ENCODE measurements at places on chromosomes 3 and 15.

DNA sequence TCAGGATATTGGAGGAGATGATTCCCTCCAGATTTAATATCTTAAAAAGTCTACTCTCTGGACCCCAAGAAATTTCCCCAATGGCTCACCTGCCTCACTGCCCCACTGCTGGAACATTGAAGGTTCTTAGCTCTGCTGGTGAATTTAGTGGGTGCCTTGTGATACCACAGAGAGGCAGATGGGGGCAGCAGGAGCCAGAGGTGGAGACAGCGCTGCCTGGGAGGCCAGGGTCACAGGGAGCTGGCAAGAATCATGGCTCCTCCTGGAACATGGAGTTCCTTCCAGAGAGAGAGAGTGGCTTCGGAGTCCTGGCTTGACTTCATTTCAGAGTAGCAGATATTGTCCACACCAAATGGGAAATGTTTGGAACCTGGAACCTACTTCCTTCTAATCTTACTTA, 263.5 kb upstream of the CFAP20DC start:
- DNase-seq: no peak

DNA sequence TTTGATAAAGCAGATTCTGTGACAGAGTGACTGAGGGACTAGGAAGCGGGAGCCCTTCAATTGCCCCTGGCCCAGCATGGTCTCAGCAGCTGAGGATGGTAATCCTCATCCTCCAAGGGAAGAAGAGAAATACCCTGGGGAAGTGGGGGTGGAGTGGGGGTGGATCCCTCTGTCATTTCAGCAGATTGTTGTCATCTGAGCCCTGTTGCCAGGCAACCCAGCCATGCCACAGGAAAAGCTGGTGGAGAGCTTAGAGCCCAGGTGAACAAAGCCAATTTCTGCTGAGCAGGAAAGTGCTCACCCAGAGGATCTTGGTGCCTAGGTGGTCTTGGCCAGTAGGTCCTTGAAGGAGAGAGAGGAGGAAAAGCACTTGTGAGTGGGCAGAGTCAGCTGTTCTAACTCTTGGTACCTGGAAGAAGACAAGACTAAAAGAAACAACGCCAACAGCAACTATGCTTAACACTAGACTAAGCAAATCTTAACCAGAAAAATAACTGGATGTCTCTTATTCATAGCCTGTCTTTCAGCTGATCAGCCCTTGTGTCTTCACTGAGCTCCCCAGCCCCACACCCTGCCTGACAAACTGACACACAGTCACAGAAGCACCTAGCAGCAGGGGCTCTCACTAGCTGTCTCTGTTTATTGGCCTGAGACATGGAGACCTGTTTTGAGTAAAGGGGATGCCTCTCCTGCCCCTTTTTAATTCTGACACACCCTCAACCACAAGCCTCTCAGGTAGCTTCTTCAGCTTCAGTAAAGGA, 40.1 kb upstream of the DCLK3 start:
- no peak for DNase-seq

- no peak for DNase-seq
Observed at GRCh38 chr15:38724827-38725226, 160.2 kb upstream of the RASGRP1 start.

DNA sequence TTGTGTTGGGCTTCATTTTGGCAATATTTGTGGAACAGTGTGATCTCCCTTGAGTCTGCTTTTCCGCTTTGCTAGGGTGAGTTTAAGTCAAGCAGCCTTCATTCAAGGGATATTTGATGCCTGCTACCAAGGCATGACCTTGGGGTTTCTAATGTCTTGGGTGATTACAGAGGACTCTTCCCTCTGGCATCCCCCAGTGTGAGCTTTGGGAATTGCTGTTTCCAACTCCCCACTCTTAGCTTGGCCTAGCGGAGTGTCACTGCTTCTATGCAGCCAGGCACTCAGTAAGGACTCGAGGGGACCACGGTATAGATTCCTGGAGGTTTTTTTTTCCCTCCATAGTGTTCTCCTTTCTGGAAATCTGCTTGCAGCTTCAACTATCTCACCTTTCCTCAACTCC, 21.1 kb downstream of the GCNT3 start:
- DNase-seq: no peak

DNA sequence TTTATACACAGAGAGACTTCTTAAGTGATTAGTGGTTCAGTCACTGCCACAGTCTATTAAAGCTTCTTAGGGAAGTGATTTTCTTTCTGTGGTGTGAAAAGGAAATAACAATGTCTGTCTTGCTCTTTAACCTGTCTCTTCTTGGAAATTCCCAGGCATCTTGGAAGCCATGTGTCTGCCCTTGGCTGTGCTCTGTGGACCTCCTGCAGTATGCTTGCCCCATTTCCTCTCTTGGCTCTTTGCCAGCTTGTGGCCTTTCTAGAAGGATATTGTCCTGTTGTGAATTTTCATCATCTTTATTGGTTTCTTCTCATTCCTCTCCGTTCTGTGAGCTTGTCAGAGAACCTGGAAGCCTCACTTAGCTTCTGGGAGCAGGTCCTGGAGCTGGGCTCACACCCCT, 338.4 kb upstream of the C2CD4B start:
- DNase-seq: no peak

GRCh38 chr3:173976281-173976680, 578.7 kb downstream of the NLGN1 start:
- no peak for DNase-seq

DNA sequence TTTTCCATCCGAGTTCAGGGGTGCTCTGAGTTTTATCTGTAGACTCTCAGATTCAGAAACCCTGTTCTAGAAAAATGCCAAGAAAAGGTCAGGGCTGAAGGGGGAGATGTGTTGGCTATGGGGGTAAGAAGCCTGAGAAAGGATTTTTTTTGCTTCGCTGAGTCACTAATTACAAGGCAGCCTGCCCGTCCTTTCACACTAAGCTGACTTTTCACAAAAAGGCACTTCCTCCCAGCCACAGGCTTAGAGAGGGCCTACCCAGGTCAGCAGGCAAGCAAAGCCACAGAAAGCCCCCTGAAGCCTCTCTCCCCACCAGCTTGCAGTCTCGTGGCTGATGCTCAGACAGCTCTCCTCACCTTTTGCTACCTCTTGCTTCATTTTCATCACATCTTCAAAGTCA, 192.6 kb upstream of the PRICKLE2 start:
- DNase-seq: no peak

- DNase-seq: no peak
Observed at GRCh38 chr3:66107855-66108254, 69.1 kb upstream of the MAGI1 start.

DNA sequence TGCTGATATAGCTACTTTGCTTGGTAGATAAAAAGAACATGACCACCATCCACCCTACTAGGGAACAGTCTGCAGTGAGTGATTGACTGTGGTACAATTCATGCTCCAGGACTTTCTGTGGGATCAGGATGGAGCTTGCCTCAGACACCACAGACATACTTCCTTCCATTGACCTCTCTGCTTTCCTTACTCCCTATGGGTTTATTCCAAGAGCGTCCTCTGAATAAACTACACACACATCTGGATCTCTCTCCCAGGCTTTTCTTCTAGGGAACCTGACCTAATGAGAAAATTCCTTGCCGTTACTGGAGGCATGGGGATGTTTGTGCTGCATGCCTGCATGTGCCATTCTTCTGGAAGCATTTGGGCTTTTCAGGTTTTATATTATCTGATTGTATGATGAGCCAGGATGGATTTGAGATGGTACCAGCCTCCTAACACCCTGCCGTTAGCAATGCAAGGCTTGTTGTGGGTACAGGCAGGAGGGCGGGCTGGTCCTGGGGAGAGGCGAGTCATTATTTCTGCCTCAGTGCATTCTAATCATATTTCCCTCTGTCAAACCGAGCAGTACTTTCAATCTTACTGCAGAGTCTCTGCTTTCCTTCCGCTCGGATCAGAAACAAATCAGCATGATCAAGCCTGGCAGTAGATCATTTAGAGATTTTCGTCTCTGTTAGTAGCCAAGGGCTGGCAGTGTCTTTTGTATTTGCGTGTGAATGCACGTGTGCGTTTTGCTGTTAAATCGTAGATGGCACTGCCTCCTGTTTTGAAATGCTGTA, 279.2 kb downstream of the PDCD6IP start:
- no peak for DNase-seq

DNA sequence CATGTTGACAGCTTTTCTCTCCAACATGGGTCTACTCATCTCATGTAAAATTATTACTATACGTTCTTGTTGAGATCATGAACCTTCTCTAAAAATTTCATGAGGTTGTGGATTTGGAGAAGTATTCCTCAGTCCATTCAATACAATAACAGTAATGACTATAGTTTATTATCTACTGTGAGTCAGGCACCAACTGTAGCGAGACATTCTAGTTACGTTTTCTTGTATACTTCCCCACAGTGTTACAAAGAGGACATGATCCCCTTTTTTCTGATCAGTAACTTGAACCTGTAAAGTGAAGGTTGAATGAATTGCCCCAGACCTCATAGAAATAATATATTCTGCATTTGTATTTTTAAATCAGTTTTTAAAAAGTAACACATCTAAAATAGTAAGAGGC, 76.4 kb downstream of the AKAP13 start:
- no peak for DNase-seq

- no peak for DNase-seq
Observed at GRCh38 chr3:105456017-105456416, 89.3 kb downstream of the ALCAM start.

DNA sequence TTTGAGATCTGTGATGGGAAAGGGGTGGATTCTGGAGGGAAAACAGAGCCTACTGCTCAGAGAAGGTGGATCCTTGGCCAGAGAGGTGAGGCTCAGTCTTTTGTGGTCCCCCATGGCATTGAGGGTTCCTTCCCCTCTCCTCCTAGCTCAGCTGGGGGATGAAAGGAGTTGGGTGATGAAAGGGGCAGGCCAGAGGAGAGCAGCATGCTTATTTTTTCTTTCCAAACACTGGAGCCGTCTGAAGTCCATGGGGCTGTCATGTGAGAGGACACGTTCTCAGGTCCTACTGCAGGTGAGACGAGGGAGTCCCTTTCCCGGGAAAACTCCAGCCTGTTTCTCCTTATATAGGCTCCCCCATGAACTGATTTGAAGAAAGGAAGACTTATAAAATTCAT, 71.4 kb downstream of the SCN5A start:
- no peak for DNase-seq

GRCh38 chr3:98263944-98264343, at the start of gene OR5H6:
OR5H6 (plus strand) TSS chr3:98264244; CDS start chr3:98264333, 89 bp downstream.
- no peak for DNase-seq

DNA sequence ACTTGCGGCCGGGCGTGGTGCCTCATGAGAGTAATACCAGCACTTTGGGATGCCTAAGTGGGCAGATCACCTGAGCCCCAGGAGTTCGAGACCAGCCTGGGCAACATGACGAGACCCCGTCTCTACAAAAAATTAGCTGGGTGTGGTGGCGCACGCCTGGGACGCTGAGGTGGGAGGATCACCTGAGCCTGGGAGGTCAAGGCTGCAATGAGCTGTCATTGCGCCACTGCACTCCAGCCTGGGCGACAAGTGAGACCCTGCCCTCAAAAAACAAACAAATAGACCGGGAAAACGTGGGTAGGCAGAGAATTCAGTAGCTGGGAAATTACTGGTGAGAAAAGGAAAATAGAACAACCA, 667 bp downstream of the UMPS start:
- DNase-seq: no peak

GRCh38 chr15:95604634-95605036, 725.9 kb upstream of the NR2F2 start:
- DNase-seq: no peak

- no peak for DNase-seq
Observed at GRCh38 chr3:16897254-16897926, 12.6 kb downstream of the PLCL2 start.

- no peak for DNase-seq
Observed at GRCh38 chr15:63481105-63481810, 23.1 kb upstream of the USP3 start.

DNA sequence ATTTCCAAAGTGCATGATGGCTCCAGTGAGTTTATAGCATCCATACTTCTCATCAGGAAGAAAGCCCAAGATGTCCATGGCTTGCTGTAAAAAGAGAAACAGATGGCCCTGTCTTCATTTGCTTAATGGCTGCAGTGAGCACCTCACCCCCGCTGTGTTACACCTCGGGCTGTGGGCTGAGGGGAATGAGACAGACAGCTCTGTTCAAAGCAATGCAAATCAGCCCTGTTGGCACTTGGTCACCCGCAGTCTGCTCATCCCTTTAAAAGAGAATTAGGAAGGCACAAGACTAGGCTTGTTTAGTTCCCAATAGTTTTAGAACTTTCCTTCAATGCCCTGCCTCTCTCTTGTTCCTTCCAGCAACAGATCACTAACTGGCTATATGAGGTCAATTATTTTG, 25.2 kb downstream of the MYH15 start:
- DNase-seq: no peak

- no peak for DNase-seq
Observed at GRCh38 chr3:15450438-15451215, 23.2 kb downstream of the EAF1 start.

DNA sequence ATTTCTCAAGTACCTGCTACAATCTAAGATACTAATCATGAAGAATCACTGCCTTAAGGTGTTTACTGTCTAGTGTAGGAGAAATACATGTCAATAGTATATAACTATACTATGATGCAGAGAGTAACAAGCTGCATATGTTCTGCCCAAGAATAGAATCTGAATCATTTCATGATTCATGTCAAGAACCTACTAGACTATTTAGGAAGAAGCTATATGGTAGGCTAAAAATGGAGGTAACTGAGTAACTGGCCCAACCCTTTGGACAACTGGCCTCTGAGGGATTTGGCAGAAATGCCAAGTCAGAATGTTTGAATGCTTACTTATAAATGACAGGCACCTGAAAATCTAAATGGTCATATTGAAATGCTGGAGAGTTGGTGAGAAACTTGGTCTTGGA, 59.9 kb upstream of the DGKG start:
- no peak for DNase-seq

DNA sequence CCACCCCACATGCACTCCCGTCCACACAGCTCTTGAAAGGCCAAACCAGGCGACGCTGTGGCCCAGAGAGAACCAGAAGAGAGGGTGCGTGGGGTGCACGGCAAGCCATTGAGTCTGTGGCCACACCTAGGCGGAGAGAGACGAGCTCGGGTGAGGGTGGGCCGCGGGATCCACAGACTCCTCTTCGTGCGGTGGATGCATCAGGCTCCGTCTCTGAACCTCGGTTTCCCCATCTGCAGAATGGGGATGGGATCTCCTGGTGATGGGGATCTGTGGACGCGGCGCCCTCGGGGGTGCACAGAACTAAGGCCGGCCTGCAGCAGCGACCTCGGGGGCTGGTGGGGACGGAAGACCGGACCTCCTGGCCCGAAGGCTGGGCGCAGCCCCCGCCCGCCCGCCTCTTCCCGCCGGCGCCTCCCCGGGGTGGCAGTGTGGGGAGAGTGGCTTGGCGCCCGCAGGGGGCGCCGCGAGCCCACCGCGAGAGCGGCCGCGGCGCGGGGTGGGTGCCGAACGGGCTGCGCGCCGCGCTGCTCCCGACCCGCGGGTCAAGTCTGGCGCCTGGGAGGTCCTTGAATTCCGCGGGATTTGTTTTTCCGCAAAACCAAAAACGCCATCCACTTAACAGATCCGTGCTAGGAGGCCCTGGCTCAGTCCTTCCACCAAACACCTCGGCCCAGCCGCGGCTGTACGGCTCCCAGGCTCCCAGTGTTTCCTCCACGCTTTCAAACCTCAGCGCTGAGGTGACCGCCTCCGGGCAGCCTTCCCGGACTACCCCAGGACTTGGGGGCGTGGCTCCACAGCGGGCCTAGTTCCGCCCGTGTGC, 13.2 kb upstream of the ADPGK start:
- no peak for DNase-seq

Measured in stimulated activated CD8-positive, alpha-beta memory T cell treated with anti-CD3 and anti-CD28 coated beads, Interleukin-15, amount 100 ng/mL, for 4 hours (primary cell).